ENCODE measurements at places on chromosomes 4 and X. TPM values are rescaled to one million over a fixed set of nuclear protein-coding genes. Genes with fewer than 3 reads are reported as not detected.

SHROOM3 gene
- 12.3 TPM for total RNA-seq

ITIH6 gene
- not detected for total RNA-seq

TBX22 gene
- not detected for total RNA-seq

ZFP92 gene
- total RNA-seq = 0.34 TPM

IRF2 gene
- total RNA-seq = 13.7 TPM

RNF212 gene
- total RNA-seq = 0.71 TPM

CXCL11 gene
- 0.68 TPM for total RNA-seq

TRPC5OS gene
- total RNA-seq = not detected

BEX5 gene
- total RNA-seq = 1.7 TPM

KLB gene
- total RNA-seq = under 0.01 TPM

KLHL13 gene
- total RNA-seq = 4.0 TPM

PNMA5 gene
- not detected for total RNA-seq

PPP4R3C gene
- total RNA-seq = not detected

ZNF674 gene
- 10.4 TPM for total RNA-seq

SPATA4 gene
- 0.14 TPM for total RNA-seq

CRMP1 gene
- total RNA-seq = under 0.01 TPM

MAGIX gene
- 2.7 TPM for total RNA-seq

BGN gene
- not detected for total RNA-seq

PRSS12 gene
- 31.1 TPM for total RNA-seq

NKRF gene
- 12.0 TPM for total RNA-seq

HDAC6 gene
- total RNA-seq = 35.2 TPM

CNGA2 gene
- total RNA-seq = not detected

CYSLTR1 gene
- total RNA-seq = under 0.01 TPM

PDLIM3 gene
- total RNA-seq = 0.68 TPM

ADH1A gene
- total RNA-seq = not detected

GIMD1 gene
- not detected for total RNA-seq

EFHC2 gene
- total RNA-seq = 0.36 TPM

FGFBP1 gene
- 12.5 TPM for total RNA-seq

PF4V1 gene
- not detected for total RNA-seq

NDNF gene
- total RNA-seq = under 0.01 TPM

PIR gene
- total RNA-seq = 22.9 TPM

RCHY1 gene
- 18.1 TPM for total RNA-seq

MCUB gene
- total RNA-seq = 13.2 TPM

ENPEP gene
- 0.34 TPM for total RNA-seq

MAP3K15 gene
- not detected for total RNA-seq

GPR82 gene
- not detected for total RNA-seq

PNMA6F gene
- total RNA-seq = not detected

CSAG1 gene
- not detected for total RNA-seq

FGFR3 gene
- total RNA-seq = 164 TPM

GRPR gene
- total RNA-seq = not detected
